ENCODE measurements at places on chromosomes 4 and X.

GRCh38 chrX:96994093-96994492 lies 110.4 kb downstream of the RPA4 start:
- no peak for DNase-seq

DNA sequence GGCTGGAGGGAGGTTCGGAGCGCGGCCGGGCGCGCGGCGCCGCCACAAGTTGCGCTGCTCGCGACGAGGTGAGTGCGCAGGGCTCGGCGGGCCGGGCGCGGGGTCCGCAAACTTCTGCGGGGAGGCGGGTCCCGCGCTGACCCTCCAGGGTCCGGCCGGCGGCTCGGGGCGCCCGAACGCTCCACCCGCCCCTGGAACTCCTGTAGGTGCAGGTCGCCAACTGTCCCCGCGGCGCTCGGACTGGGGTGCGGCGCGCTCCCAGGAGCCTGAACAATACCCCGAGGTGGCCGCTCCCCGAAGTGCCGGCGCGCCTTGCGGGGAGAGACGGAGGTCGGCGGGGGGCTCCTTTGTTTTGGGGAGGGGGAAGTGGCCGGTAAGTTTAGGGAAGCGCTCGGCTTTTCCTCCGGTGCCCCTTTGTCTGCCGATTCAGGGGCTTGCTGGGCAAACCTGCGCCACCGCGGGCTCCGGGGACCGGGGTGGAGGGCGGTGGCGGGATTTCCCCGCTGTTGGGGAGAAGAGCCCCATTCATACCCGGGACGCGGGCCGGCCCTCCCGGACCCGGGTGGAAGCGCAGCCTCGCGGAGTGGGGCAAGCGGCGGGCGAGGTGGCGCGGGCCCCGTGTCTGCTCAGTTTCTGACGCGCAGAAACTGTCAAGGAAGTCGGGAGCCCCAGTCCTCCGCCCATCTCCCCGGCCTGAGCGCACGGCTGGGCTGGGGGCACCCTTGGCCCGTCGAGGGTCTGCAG lies 694 bp downstream of the TBL1X start:
- DNase-seq, result no peak

GRCh38 chr4:30721185-30722091 lies 1.3 kb downstream of the PCDH7 start:
- DNase-seq, result no peak

DNA sequence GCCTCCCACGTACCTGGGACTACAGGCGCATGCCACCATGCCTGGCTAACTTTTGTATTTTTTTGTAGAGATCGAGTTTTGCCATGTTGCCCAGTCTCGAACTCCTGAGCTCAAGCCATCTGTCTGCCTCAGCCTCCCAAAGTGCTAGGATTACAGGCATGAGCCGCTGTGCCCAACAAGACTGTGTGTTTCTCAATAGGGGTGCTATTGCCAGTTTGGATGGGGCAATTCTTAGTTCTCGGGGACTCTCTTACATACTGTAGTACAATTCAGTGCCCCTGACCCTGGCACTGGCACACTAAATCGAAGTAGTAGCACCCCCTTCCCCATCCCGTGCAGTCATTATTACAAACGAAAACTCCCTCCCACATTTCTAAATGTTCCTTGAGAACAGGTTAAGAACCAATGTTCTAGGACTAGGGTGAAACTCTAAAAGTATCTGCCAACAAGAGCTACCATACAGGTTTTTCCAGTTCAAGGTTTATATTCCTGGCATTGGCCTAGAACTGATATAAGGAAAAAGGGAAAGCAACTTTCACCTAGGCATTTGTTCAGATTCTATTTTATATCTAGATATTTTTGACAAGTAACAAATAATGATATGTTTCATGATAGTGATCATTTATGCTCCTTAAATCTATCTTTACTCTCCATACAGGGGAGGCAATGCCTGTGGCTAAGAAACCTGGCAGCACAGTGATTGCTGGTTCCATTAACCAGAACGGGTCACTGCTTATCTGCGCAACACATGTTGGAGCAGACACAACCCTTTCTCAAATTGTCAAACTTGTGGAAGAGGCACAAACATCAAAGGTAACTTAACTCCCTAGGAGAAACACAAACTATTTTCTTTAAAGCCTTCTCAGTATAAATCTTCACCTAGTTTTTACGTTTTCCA lies 50.4 kb upstream of the PGAM4 start:
- DNase-seq, result no peak

GRCh38 chr4:75080888-75081287 lies 148.0 kb downstream of the PARM1 start:
- no peak for DNase-seq

DNA sequence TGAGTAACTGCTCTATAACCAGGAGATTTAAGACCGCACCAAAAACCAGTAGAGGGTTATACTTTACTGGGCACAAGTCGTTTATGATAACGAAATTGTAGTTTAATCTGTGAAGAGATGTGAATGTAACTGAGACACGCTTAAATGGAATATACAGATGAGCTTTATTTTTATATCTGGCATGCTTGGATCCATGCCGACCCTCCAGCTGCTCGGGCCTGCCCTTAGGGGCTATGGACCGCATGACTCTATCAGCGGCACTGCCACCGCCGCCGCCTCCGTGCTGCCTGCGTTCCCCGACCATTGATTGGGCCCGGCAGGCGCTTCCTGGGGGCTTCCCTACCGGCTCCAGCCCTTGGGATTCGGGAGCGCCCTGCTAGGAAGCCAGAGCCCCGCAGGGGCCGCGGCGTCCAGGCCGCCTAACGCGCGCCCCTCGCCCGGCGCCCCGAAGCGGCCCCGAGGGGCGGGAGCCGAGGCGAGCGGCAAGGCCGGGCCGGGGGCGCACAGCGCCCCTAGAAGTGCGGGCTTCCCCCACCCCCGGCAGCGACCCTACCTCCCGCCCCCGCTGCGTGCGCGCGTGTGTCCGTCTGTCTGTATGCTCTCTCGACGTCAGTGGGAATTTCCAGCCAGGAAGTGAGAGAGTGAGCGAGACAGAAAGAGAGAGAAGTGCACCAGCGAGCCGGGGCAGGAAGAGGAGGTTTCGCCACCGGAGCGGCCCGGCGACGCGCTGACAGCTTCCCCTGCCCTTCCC lies at the start of gene NFKB1:
NFKB1 (plus strand) TSS at position 664 of the 751 bp plus-strand sequence. CDS start 24,160 bp downstream, outside the sequence.
- no peak for DNase-seq

GRCh38 chr4:129926936-129927335 lies 831.0 kb downstream of the C4orf33 start:
- no peak for DNase-seq

DNA sequence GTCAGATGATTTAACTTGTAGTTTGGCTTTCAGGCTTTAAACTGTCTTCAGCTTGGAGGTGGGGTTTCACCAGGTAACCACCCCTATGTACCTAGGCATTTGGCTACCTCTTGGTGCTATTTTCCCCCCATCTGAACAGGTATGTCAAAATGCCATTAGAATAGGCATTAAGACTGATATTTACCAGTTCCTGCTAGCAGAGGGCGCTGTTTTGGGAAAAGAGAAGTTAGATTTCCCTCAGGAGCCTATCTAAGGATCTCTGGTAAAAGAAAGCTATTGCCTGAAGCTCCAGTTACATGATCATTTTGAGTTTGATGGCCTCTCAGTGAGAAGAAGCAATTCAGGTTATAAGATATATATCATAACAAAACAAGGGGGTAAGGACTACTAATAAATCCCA lies 879.1 kb downstream of the SH3BGRL start:
- no peak for DNase-seq

GRCh38 chr4:109608879-109609278 lies 48.8 kb downstream of the MCUB start:
- no peak for DNase-seq

GRCh38 chr4:7295197-7295910 lies 103.0 kb downstream of the SORCS2 start:
- DNase-seq, result no peak

DNA sequence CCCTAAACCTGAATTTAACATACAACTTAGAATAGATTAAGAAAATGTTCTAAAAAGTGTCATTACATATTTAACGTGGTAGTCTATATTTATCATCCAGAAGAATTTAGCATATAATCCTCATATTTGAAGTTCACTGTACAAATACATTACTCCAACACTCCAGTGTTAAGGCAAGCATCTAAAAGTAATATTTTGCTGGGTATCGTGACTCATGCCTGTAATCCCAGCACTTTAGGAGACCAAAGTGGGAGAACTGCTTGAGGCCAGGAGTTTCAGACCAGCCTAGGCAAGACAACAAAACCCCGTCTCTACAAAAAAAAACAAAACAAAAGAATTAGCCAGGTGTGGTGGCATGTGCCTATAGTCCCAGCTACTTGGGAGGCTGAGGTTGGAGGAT lies 24.8 kb downstream of the LRBA start:
- DNase-seq, result no peak

GRCh38 chr4:59127006-59127405 lies 2016.8 kb upstream of the IGFBP7 start:
- no peak for DNase-seq

GRCh38 chrX:21944136-21944615 lies 3.7 kb downstream of the SMS start:
- no peak for DNase-seq

- no peak for DNase-seq
Measured at GRCh38 chr4:139710073-139710472, 44.5 kb downstream of the MGST2 start.

DNA sequence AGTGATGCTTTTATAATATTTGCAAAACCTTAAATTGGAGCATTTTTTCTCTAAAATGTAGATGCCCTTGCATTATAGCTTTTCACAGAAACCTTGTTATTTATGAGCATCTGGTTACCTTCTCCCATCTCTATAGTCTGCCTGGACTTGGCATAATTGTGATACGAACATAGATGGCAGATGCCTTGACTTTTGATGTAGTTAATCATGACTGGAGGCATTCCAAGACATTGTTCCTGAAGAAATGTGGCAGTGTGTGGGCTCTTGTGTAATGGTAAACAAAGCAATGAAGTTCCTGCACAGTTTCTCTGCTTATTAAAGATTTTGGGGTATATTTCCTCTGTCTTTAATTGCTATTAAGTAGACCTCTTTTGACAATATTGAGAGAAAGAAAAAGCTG lies 500.1 kb downstream of the PCDH19 start:
- no peak for DNase-seq

DNA sequence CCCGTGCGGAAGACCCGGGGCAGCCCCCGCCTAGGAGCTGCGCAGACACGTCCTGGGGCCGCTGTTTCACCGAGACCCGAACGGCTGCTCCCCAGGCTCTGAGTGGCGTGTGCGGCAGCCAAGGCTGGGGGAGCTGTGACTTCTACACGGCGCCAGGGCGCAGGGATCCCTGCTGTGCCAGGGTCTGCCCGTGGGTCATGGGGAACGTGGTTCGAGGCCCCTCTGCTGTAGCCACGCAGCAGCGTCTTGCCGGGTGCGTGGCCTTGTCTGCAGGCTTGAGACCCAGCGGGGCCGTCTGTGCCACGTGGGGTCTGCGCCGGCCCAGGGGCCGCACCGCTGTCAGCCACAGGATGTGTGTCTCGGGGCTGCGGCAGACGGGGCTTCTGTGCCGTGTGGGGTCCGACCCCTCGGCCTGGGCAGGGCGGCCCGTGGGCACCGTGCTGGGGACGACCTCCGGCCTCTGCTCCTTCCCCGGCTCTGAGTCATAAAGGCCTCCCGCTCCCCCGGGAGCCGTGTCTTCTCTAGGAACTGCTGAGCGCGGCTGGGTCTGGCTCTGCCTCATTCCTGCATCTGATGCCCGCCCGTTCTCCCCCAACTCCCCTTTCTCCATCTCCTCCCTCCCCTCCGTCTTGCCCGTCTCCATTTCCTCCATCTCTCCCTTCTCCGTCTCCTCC lies 12.7 kb upstream of the GTPBP6 start:
- DNase-seq, result no peak

GRCh38 chr4:79661196-79661595 lies 253.2 kb upstream of the GK2 start:
- DNase-seq, result no peak

- no peak for DNase-seq
Measured at GRCh38 chr4:94307231-94307871, 35.3 kb downstream of the HPGDS start.
